ENCODE measurements at places on chromosomes 7 and 10.

GRCh38 chr7:41189866-41190265 is 513.0 kb downstream of the INHBA start:
- no peak for DNase-seq

- DNase-seq = no peak
Observed at GRCh38 chr7:17957871-17958270, 17.6 kb upstream of the SNX13 start.

DNA sequence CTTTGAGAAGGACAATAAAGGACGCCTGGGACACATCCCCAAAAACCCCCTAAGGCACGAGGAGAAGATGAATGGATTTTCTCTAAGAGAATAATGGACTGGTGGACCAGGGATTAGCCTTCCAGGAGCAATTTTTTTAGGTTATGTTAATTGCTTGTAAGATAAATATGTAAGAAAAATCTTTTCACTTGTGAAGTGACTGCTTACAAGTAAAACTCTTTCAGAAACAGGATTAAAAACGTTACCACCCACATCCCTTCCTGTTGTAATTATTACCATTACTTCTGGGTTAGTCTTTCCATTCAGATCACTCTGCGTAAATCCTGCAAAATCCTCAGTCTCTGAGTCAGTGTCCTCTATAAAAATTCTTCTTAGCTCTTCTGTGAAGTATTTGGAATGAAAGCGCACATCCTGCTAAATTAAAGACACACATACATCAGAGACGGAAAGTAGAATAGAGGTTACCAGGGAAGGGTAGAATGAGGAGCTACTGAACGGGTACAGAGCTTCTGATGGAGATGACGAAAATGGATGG is 34.3 kb downstream of the CDCA7L start:
- no peak for DNase-seq

DNA sequence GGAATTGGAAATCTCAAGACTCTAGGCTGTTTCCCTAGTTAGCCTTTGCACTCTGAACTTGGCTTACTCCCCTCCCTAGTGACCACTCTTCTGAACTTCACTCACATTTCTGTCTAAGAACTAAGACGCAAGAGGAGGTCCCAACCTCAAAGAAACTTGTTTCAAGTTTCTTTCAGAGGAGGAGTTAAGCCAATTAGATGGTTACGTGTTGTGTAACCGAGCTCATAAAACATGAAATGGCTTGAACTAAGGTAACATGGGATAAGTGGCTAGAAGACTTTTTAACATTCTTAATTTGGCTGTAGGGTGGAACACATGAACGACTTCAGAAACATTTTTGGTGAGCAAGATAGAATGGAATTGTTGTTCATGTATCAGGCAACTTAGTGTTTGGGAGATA is 39.5 kb upstream of the SEC61G start:
- no peak for DNase-seq

GRCh38 chr7:102292813-102293798 is 6.4 kb downstream of the SH2B2 start:
- DNase-seq = no peak

- no peak for DNase-seq
Observed at GRCh38 chr7:47488201-47488968, 93.5 kb downstream of the TNS3 start.

DNA sequence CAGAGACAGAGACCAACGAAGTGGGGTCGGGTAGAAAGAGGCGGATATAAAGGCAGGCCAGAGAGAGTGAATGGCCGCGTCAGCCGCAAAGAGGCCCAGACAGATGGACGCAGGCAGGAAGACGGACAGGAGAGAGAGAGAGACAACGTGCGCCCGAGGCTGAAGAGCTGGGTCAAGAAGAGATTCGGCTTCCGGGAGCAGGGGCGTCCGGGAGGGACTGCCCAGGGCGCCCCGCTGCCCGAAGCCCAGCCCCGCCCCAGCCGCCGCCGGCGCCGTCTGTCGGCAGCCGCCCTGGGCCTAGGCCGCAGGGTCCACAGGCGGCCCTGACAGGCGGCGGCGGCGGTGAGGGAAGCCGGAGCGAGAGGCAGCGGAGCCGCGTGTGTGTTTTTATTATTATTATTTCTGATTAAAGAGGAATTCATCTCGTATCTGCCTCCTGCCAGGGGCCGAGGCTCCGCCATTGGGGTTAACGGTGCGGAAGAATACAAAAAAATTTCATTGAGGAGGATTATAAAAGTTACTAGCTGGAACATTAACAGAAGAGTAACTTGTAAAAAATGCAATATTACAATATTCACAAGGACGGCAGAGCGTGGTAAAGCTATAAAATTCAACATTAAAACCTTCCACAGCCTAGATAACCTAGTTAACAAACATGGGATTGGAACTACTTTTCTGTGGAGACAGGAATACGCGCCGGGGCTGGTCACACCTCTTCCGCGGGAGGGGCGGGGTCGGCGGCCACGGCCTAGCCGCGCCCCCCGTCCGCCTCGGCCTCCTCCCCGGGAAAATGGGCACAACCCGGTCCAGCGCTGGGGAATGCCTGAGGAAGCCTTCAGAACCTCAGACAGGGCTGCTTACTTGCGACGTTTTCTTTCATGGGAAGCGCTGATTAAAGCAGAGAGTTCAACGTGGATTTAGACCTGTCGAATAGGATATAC is 29.7 kb upstream of the PAX2 start:
- no peak for DNase-seq

GRCh38 chr7:13312307-13312706 is 624.9 kb downstream of the ARL4A start:
- DNase-seq = no peak

Measured in D341Med (cell line).